ACHN (cell line): ENCODE measurements at places on chromosomes 3 and 15.
A peak's percentile ranks its signal among the peaks of the same experiment; 100 is the strongest.

- DNase-seq, result peak; percentile 75
Measured at GRCh38 chr3:102163039-102163817, 271.6 kb upstream of the ZPLD1 start.

- DNase-seq, result no peak
Measured at GRCh38 chr3:30503446-30503845, 103.0 kb upstream of the TGFBR2 start.

DNA sequence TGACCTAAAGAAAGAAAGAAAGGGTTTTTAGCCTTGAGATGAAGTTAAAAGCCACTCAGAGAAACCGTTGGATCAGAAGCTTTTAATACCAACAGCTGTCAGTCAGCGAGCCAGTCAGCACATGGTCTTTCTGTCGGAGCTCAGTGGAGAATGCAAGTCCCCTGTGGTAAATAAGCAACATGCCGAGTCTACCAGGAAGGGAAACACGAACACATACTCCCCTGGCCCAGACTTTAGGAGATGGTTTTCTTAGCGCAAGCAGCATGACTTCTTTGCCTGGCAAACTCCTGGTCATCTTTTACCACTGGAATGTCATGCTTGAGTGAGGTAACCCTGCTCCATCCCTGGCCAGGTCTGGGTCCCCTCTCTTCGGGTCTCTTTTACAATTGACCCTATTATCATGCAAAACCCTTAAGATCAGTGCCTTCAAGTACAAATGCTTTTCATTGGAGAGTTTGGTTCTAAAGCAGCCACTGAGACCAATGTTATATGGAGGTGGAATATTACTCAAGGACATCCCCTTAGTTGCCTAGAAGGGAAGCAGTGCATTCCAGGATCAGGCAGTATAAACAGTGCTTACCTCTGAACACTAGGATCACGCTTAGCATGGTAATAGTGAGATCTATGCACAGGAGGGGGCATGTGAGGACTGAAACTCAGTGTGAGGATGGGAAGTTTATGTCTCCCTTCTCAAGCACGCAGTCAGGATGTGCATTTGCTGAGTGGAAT is 28.2 kb downstream of the SLCO3A1 start:
- no peak for DNase-seq

- DNase-seq, result no peak
Measured at GRCh38 chr3:134922101-134922500, 127.0 kb downstream of the EPHB1 start.

DNA sequence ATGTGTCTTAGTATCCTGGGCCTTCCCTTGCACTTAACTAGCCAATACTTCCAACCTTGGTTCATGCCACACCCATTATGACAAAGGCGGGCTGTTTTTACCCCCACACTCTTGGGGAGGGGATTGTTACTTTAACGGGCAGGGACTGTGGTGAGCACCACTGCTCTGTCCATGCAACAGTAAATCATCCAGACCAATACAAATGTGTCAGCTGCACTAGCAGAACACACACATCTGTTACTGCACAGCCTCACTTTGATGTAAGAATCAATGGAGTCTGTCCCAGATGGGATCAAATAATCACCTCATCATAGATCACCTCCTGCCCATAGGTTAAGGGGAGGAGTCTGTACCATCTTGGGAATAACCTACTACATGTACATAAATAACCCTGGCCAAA is 58.1 kb downstream of the NPAP1 start:
- no peak for DNase-seq

DNA sequence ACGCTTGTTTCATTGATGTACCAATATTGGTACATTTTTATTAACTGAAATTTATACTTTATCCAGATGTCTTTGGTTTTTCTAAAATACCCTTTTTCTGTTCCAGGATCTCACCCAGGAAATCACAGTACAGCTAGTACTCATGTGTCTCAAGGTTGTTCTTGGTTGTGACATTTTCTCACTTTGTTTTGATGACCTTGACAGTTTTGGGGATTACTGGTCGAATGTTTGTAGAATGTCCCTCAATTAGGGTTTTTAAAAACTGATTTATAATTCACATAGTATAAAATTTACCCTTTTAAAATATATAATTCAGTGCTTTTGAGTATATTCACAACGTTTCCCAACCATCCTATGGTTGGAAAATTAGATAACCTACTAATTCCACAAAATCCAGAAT is 6.3 kb upstream of the SNRPN start:
- DNase-seq, result no peak

GRCh38 chr3:187706971-187707370 is 4.6 kb upstream of the RTP2 start:
- no peak for DNase-seq

GRCh38 chr3:104805042-104805441 is 561.7 kb upstream of the ALCAM start:
- no peak for DNase-seq

DNA sequence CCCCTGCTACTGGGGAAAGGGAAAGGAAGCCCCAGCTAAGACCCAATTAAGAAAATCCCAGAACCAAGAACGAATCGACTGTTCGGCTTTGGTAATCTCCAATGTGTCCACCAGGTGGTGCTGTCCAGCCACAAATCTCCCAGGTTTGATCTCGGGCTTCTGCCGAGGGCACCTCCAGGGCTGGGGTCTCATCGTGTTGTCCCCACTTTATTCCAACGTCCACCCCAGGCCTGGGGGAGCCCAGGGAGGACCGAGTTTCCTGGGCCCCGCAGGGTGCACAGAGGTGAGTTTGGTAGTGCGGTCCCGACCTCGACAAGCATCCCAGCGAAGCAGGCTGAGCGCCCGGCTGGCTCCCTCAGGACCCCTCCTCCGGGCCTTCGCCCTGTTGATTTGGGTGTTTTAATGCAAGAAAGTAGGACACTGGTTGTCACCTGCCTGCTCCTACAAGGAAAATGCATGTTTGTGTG is 185.1 kb downstream of the GOLGA6L6 start:
- peak; percentile 51 for DNase-seq

DNA sequence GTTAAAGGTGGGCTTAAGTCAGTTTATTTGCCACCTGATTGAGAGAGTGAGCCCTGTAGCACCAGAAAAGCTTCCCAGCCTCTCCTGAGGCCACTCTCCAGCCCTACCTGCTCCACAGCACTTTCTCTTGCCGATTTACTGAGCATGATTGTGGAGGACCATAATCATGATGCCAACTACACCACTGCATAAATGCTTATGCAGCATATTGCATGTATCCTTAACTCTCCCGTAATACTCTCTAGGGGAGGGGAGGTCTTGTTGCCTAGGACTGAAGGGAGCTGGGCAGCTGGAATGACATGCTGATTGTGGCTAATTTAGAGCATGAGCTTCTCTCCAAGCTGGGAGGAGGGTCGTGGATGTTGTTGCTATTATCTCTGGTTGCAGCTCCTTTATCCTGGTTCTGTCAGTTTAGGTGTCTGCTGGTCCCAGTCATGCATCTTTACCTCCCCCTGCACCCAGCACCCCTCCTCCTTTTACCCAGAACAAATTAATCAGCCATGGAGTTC is 54.3 kb downstream of the GPD1L start:
- DNase-seq, result no peak

GRCh38 chr3:123439806-123440580 is 8.9 kb downstream of the ADCY5 start:
- no peak for DNase-seq
